ENCODE measurements at places on chromosomes 3 and 15. TPM values are rescaled to one million over a fixed set of nuclear protein-coding genes. Genes with fewer than 3 reads are reported as not detected.

Gene CCR2
- total RNA-seq, result 2.1 TPM

Gene ZNF619
- total RNA-seq, result 6.9 TPM

Gene PCSK6
- total RNA-seq, result 3.7 TPM

Gene RFTN1
- 77.6 TPM for total RNA-seq

Gene FHIT
- 15.0 TPM for total RNA-seq

Gene SLC28A1
- total RNA-seq, result not detected

Gene ADCY5
- total RNA-seq, result 2.1 TPM

Gene SEMA3G
- total RNA-seq, result 27.1 TPM

Gene GABRG3
- total RNA-seq, result not detected

Gene VILL
- 41.9 TPM for total RNA-seq

Gene GREM1
- under 0.01 TPM for total RNA-seq

Gene VGLL4
- total RNA-seq, result 93.6 TPM

Gene PRICKLE2
- total RNA-seq, result 39.1 TPM

Gene MESP2
- total RNA-seq, result 0.26 TPM

Gene ROPN1
- not detected for total RNA-seq

Gene SEMA3F
- 28.6 TPM for total RNA-seq

Gene RNF7
- total RNA-seq, result 61.6 TPM

Gene SRGAP3
- 4.6 TPM for total RNA-seq

Gene SLC6A1
- 0.66 TPM for total RNA-seq

Gene TIMMDC1
- total RNA-seq, result 93.9 TPM

Gene SOX2
- 0.57 TPM for total RNA-seq

Gene NRROS
- 23.2 TPM for total RNA-seq

Gene LNP1
- 5.2 TPM for total RNA-seq

Gene ACSBG1
- total RNA-seq, result 1.9 TPM

Gene CYP8B1
- total RNA-seq, result not detected

Gene CP
- 5.4 TPM for total RNA-seq

Gene PTH1R
- total RNA-seq, result 48.2 TPM

Gene PLCH1
- 12.6 TPM for total RNA-seq
